ENCODE measurements at places on chromosomes 5 and 9.
A peak's percentile ranks its signal among the peaks of the same experiment; 100 is the strongest.

- DNase-seq = no peak
Observed at GRCh38 chr5:96431376-96432187, 1.5 kb downstream of the PCSK1 start.

DNA sequence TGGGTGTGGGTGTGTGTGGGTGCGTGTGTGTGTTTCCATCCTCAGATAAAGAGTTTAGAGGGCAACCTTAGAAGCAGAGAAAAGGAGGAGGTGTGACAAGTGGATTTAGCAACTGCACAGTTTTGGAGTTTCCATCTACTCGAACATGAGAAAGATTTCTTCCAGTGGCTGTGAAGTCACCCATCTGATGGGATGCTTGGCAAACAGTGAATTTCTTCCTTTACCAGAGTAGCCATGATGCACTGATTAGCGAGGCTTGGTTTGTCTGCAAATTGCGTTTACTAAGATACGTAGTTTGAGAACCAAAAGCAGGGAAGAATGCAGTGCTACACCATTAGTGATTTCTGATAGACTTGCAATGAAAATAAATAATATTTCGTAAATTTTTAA lies 791 bp upstream of the STARD4 start:
- no peak for DNase-seq

GRCh38 chr5:1666221-1666620 lies 133.4 kb downstream of the MRPL36 start:
- DNase-seq = no peak

- DNase-seq = no peak
Observed at GRCh38 chr5:16135003-16135402, 44.6 kb downstream of the MARCHF11 start.

GRCh38 chr9:72524820-72525540 lies 3.6 kb downstream of the TMC1 start:
- no peak for DNase-seq

DNA sequence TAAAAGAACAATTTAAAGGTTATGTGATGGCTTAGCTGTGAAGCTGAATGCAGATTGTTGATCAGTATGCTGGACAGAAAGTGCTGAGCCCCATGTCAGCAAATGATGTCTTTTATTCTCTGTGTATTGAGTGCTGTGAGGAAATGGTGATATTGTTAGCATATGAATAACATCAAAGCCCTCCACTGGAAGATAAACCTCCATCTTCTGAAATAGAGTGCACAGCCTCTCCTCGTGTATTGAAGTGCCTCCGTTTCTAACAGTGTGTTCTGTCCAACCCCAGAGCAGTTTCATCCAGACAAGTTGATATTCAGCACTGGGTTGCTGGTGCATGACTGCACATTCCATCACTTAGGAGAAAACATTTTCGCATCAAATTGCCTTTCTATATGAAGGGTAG lies 242.9 kb downstream of the CSNK1G3 start:
- no peak for DNase-seq

- DNase-seq = no peak
Observed at GRCh38 chr5:7983433-7983832, 114.5 kb downstream of the MTRR start.

DNA sequence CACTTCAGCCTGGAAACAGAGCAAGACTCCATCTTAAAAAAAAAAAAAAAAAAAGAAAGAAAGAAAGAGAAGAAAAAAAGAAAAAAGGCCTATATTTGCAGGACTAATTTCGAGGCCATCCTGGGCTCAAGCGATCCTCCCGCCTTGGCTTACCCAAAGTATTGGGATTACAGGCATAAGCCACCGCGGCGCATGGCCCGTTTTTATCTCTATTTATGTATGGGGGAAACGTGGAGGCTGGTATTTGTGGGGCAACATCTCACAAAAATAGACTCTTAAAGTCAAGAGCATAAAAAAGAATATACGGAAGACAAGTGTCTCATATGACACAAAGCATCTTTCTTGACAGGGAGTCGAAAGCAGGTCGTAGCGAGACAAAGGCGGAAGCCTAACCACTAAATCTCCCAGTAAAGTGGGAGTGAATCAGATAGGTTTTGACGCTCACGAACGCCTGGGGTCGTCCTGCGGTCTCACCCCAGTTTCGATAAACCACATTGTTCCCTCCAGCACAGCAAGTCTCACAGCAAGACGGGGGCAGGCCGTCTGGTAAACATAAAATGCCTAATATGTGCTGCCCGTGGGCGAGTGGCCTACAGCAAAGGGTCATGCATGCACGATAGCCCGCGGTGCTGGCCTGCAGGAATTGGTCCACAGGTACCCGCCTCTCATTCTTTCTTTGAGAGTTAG lies 1.8 kb upstream of the TRIM41 start:
- DNase-seq = no peak

DNA sequence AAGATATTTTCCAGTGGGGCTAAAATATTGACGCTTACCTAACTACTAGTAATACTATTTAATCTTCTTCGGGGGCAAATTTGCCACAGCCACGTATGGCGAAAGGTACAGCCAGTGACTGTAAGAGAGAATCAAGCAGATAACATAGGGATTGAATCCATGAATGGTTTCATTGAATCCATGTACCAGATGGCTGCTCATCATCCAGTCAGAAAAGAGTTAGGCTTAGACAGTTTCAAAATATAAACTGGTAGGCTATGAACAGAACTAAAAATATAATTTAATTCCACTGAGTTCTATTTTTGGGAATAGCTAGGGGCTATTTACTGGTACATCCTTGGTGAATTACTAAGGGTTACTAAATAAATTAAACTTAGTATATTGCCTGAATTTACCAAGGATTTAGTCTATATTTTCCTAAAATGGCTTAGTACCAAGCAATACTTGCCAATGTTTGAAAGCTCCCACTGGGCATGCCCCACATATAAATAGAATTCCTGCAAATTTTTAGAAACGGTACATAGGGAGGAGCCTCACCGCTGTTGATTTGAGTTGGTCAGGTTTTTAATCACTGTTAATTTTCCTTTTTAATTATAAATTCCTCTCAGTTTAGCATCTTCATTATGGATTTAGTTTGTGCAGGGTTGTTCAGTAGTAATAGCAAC lies 55.8 kb upstream of the VLDLR start:
- no peak for DNase-seq

DNA sequence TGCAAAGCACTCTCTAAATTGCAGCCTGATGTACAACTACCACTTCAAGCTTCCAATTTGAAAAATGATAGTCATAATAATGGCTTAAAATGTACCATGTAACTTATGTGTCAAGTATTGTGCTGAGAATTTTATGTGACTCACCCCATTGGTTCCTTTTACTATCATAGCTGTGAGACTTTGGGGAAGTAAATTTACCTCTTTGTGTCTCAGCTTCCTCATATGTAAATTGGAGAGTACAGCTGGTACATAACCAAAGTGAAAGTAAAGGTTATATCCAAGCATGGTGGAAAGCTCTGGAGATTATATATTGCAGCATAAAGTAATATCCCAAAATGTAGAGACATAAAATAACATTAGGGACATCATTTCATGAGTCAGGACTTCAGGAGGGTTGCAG lies 2200.4 kb upstream of the C9orf72 start:
- no peak for DNase-seq

- no peak for DNase-seq
Observed at GRCh38 chr5:159444441-159445082, 114.3 kb upstream of the IL12B start.

DNA sequence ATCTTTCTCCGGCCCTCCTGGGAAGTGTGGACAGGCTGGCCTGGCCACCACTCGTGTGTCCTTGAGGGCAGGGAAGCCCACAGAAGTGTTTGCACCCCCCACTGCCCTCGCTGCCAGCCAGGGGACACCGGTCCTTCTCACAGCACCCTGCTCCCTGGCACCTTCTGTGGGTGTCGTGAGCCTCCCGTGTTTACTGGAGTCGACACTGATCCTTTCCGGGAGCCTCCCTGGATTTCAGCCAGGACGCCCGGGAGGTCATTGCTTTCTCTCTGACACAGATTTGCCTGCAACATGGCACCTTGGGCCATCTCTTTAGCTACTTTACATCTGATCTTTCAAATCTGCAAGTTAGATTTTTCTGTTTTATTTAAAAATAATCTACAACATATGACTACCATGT lies 120.4 kb upstream of the CACNA1B start:
- DNase-seq = no peak

DNA sequence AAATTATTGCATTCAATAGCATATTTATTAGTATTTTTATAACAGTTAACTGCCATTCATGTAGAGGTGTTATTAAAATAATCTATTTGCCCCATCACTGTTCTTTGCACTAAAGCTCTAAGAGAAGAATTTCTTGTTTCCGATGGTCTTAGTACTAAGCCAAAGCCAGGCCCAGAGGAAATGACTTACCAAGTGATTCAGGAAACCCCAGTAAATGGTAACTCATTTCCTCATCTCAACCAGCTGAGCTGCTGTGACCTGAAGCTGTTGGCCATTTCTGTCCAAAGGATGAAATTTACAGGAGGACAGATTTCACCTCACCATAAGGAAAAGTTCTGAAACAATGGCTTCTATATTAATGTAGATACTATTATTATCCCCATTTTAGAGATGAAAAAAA lies 117.0 kb downstream of the PIK3R1 start:
- DNase-seq = no peak

- no peak for DNase-seq
Observed at GRCh38 chr9:105275938-105276337, 31.5 kb downstream of the SLC44A1 start.

DNA sequence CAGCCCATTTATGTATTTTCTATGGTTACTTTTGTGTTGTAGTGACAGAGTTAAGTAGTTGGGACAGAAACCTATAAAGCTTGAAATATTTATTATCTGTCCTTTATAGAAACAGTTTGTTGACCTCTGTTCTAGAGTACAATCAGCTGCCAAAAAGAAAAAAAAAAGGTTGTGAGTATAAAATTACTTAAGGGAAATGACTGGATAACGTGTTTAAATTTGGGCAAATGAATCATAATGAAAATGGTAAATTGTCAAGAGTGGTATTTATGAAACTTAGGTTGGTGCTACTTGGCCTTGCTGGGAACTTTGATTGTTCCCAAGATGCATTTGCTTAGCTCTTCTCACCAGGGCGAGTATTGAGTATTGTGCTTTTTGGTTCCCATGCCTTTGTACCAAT lies 70.2 kb upstream of the IL6ST start:
- DNase-seq = no peak

- peak; percentile 48 for DNase-seq
Observed at GRCh38 chr5:116361171-116361967, 213.3 kb downstream of the SEMA6A start.

GRCh38 chr5:180340856-180341255 lies 12.3 kb downstream of the GFPT2 start:
- no peak for DNase-seq

DNA sequence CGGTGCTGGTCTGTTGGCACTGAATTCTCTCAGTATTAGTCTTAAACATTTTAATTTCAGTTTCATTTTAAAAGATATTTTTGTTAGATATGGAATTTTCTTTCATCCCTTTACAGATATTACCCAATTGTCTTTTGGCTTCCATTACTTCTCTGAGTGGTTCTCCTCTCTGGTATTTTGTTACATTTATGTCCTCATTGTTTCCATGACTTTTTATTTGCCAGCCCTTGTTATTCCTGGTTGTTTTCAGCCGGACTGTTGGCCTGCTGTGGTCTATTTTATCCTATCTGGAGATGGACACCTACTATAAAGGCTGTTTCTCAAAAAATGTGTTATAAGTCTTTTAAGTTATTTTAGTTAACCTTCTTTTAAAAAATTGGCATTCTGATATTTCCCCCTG lies 117.2 kb downstream of the ARHGEF28 start:
- DNase-seq = no peak

- DNase-seq = peak; percentile 65
Observed at GRCh38 chr5:87944553-87945285, 323.9 kb downstream of the TMEM161B start.

DNA sequence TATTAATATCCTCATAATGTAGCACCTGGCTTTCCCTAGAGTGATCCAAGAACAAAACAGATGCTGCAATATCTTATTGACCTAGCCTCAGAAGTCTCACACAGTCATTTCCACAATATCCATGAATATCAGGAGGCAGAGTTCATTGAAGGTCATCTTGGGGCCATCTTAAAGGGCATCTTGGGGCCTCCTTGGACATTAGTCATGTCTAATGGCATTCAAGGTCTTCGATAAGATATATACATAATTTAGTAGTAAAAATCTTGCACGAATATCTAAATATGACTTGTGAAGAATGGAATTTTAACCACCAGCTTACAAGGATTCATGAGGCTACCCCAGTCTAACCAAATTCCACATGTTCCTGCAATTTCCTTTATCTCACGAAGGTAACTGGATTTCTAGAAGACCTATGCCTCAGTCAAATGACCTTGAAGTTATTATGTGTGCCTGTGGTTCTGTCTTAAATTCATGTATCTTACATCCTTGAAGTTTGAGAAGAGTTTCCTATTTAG lies 163.6 kb upstream of the SPEF2 start:
- DNase-seq = no peak

DNA sequence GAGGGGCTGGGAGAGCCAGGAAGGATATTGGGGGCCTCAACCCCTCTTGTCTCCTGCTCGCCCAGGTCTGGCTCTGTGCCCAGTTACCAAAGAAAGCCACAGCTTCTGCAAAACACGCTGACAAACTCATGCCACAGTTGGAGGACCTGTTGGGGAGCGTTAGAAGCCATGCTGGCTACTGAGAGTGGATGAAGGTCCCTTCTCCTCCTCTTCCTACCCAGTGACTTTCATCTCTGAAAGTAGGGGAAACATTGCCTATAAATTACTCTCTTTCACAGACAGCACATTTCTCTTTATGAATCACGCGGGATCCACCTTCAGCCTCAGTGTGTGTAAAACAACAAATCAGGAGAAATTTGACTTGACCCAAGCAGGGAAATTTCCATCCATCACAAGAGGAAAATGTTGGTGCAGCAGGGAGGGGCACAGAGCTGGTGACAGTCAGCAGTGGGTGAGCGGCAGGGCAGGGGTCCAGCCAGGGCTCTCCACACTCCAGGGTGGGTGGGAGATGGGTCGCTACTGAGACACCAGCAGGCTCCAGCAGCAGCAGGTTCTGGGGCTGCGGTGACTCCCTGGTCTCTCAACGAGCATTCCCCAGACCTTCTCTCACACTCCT lies 181.9 kb downstream of the FGF18 start:
- DNase-seq = peak; percentile 4

DNA sequence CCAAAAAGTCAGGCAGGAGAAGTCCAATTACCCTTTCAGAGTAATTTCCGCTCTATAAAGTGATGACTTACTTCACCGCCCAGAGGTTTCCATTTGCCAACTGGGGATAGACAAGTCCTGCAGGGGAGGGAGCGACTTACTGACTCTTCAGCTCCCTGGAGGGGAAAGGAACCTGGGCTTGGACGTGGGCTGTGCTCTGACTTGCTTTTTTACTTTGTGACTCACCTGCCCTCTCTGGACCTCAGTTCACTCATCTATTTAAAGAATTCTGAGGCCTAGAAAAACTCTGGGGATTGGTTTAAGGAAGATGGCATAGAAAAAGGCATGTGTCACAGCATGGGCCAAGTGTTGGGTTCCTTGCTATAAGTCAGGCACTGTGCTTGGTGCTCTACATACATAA lies 180.4 kb upstream of the TRIM32 start:
- DNase-seq = no peak

DNA sequence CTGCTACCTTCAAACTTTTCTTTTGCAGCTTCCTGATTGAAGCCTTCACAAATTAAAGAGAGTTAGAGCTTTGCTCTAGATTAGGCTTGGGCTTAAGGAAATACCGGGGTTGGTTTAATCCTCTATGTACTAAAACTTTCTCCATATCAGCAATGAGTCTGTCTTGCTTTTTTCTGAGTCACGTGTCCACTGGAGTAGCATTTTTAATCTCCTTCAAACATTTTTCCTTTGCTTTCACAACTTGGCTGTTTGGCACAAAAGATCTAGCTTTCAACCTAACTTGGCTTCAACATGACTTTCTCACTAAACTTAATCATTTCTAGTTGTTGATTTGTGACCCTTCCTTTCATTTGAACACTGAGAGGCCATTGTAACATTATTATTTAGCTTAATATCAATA lies 261.6 kb downstream of the PLK2 start:
- DNase-seq = no peak
